ENCODE measurements at places on chromosomes 11 and 22.

- DNase-seq, result peak; percentile 65
Measured at GRCh38 chr11:66856496-66857233, at the start of gene LRFN4. LRFN4 (plus strand) TSS chr11:66857064; CDS start chr11:66857745, 681 bp downstream.

DNA sequence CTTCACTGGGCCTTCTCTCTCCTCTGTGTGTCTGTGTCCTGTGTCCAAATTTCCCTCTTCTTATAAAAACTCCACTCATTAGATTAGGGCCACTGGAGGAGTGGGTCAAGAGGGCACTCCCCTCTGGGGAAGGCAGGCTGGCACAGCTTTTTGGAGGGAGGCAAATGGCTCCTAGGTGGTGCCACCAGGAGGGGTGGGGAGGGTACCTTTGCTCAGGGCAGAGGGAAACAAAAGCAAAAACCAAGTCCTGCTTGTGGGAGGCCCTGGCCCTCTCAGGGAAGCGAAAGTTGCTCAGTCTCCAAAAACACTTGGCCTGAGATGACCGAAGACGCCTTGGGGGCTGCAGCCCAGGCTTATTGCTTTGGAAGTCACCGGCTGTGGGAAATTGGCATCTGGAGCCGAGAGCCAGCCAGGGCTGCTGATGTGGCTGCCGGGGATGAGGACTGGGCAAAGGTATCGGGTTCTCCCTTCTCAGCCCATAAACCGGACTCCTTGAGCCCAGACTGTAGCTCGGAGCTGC, 48.2 kb upstream of the ANO1 start:
- no peak for DNase-seq

GRCh38 chr11:59197991-59198390, 14.7 kb downstream of the MPEG1 start:
- no peak for DNase-seq

DNA sequence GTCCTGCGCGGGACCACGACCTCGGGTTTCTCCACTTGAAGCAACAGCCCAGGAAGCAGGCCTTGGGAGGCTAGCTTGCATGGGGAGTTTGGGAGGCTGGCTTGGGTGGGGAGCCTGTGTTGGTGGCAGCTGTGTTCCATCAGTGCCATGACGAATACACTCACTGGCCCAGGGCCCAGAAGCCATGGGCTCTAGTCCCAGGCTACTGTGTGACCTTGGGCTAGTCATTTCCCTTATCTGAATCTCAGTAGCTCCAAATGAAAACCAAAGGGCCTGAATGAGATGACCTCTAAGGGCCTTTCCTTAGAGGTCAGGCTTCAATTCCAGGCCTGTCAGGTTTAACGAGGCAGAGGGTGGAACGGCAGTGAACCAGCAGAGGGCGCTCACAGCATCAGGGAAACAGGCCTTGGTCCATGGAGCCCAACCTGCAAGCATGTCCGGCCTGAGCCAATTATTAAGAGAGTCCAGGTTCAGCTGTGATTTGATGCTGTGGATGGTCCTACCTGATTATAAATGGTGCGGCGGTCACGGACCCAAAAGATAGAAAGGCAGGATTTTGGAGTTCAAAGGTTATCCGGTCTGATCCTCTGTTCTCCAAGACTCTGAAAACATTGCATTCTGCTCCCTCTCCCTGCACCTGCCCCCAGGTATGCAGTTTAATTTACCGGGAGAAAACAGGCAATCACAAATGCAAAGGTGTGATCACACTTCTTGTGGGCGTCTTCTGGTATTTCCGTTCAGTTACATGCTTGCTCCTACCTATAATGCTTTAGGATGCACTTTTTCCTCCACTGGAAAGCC, 15.9 kb downstream of the PTPN5 start:
- DNase-seq, result peak; percentile 9

GRCh38 chr11:35466058-35466457, 46.7 kb upstream of the SLC1A2 start:
- DNase-seq, result no peak
